Activated CD8-positive, alpha-beta memory T cell treated with anti-CD3 and anti-CD28 coated beads for 4 hours (primary cell): ENCODE measurements at places on chromosomes 2 and 18.

GRCh38 chr18:64713284-64713683 lies 564.4 kb upstream of the LINC00305 start:
- no peak for DNase-seq

DNA sequence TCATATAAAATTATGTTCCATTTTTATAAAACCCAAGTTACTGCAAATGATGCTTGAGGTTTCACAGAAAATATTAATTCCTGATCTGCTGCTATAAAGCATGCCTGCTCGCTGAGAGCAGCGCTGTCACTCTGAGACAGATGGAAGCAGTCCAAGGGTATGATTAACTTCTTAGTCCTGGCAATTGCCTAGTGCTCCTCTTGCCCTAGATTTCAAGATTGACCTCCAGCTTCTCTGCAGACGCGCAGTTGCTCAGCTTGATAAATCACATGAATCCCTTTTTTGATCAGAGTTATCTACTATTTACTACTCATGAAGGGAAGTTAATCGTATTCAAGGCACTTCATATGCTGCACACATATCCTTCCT lies 154.6 kb upstream of the REV1 start:
- no peak for DNase-seq

GRCh38 chr2:96097951-96098823 lies 18.2 kb downstream of the ADRA2B start:
- no peak for DNase-seq

- no peak for DNase-seq
Measured at GRCh38 chr2:196130039-196130825, 41.1 kb downstream of the STK17B start.

DNA sequence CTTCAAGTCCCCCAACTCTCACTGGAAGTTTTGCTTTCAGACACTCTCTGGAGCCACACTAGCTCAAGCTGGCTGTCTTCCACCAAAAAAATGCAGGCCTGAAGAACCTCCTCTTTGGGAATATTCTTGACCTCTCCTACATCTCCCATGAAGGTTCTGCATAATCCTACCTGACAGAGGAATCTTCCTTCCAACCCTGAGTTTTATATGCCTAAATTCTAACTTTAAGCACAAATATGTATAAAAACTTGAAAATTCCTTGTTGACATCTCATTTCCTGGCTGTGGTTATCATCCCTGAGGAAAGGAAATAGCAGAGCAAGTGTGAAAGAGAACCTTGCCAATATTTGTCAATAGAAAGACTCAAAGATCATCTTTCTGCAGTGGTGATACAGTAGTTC lies 249.0 kb downstream of the LPIN1 start:
- DNase-seq: no peak

- DNase-seq: no peak
Measured at GRCh38 chr2:216572582-216573578, 60.3 kb upstream of the IGFBP2 start.

DNA sequence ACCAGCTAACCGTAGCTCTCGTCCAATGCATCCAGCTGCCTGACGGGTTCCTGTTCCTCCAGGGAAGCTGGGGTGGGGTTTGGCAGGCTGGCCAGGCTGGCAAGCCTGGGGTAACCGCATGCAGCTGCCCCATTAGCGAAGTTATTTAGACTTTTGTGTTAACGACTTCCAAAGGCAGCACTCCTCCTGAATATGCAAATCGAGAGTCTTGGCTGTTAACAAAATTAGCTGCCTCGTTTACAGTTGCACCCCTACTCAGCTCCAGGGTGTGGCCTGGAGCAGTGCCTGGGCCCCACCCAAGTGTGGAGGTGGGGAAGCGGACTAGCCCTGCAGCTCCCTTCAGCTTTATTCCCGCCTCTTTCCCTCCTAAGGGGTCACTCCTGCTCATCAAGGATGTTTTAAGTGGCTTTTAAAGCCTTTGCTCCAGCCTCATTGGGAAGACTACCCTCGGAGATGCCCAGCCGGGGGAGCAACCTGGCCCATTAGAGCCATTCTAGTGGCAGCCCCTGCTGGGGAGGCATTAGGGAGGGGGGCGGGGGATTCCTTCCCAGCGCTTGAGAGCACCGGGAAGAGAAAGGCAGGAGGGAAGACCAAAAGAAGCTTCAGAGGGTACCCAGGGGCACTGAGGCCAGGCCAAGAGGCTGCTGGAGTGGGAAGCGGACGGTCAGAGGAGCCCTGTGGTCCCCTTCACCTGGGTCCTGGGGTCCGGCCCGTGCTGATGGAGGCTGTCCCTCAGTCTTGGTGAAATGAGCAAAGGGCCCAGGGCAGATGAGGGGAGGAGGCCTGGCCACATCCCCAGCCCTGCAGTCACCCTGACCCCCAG lies 204.1 kb downstream of the CELF4 start:
- no peak for DNase-seq

DNA sequence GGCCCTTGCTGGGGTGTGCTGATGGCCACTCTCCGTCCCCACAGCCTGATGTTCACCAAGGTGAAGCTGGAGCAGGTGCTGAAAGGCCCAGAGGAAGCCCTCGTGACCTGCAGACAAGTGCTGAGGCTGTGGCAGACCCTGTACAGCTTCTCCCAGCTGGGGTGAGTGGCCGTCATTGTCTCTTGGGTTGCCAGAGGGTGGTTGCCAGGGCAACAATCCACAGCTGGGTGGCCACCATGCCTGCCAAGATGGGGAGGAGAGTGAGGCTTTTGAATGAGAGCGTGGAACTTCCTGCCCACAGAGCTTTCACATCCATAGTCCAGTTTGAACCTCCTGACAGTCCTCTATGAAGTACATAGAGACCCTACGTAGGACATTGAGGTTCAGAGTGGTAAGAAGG lies 108.8 kb downstream of the STPG4 start:
- no peak for DNase-seq

GRCh38 chr18:36811955-36812354 lies 16.8 kb downstream of the TPGS2 start:
- no peak for DNase-seq

DNA sequence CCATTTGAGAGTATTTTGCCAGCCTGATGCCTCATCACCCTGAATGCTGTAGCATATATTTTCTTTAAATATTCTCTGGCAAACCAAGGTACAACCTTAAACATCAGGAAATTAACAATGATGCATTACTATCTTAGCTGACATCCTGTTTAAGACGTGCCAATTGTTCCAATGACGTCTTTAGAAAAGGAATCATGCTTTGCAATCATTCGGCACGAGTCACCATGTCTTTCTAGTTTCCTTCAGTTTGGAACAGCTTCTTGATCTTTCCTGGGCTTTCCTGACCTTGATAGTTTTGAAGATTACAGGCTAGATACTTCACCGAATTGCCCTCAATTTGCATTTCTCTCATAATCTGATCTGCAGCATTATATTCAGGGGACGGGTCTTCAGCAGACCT lies 88.2 kb upstream of the GLI2 start:
- no peak for DNase-seq

DNA sequence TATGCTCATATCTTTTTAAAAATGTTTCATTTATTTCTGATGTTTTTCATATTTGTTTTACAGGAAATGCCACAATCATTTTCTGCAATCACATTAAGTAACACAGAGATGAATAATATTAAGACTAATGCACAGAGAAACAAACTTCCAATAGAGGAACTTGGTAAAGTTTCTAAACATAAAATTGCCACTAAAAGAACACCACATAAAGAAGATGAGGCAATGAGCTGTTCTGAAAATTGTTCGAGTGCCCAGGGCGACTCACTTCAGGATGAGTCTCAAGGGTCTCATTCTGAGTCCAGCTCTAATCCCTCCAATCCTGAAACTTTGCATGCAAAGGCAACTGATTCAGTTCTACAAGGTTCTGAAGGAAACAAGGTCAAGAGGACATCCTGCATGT lies 70.4 kb downstream of the APLF start:
- no peak for DNase-seq

- no peak for DNase-seq
Measured at GRCh38 chr2:199662255-199662654, 188.7 kb downstream of the FTCDNL1 start.

- DNase-seq: no peak
Measured at GRCh38 chr2:223523551-223524001, 78.6 kb downstream of the SCG2 start.

GRCh38 chr2:218743068-218743467 lies 32.4 kb downstream of the TTLL4 start:
- DNase-seq: no peak

DNA sequence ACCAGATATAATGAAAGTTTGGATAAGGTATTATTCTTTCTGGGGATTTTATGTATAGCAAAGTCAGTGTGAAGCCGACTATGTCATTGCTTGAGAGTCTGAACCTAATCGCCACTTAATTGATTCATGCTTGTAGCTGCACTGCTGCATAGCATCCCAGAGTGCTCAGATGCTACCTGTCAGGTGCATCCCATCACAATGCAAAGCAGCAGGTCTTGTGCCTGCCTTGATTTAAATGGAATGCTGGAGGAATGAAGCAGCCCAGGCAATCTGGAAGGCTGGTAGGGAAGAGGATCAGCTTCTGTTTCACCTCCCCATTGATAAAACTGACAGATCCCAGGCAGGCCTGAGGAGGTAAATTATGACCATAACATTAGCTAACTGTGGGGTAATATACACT lies 40.4 kb upstream of the ATIC start:
- no peak for DNase-seq

GRCh38 chr2:161172901-161173540 lies 12.8 kb downstream of the TANK start:
- DNase-seq: no peak

GRCh38 chr18:422966-423365 lies 77.5 kb downstream of the COLEC12 start:
- no peak for DNase-seq

- DNase-seq: no peak
Measured at GRCh38 chr18:25805939-25806338, 284.5 kb downstream of the SS18 start.

- no peak for DNase-seq
Measured at GRCh38 chr2:72995430-72996116, 75.9 kb downstream of the SFXN5 start.

DNA sequence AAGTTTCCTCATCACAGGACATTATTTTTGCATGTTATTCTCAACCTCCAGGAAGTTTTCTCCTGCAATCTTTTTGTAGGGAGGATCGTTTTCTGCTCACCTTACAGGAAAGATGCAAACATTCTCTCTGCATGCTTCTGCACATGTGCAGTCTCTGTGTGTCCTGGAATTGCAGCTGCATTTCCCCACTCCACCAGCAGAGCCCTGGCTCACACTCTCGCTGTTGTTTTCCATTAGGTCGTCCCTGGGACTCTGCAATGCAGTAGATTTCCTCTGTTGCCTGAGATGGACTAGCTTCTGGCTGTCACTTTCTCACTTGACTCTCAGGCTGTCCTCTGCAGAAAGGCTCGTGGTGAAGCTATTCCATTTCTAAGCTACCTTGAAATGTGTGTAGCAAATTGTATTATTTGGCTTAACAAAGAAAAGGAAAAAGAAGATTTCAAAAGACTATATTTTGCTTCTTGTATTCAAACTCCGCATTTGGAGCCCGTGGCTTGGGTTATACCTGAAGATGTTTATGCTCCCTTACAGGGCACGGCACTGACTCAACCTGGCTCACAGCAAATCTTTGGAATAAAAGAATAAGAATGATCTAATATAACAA lies 346.7 kb downstream of the RAD51AP2 start:
- DNase-seq: no peak

GRCh38 chr18:75409806-75410205 lies 17.7 kb downstream of the SMIM21 start:
- DNase-seq: no peak

DNA sequence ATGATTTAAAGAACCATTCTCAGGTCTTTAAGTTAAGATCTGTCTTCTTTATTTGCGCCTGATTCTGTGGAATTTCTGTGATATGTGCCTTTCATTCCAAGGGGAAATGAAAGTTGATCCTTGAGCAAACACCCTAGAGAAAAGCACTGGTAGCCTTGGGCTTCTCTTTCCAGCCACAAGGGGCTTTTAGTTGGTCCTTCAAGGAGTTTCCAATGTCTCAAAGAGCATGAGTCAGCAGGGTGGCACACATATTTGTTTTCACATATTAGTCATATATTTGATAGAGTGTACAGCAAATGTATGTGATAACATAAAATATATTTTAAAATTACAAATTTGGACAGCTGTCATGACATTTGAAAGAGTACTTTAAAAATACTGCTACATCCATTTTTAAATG lies 339.5 kb downstream of the TXNL1 start:
- DNase-seq: no peak

DNA sequence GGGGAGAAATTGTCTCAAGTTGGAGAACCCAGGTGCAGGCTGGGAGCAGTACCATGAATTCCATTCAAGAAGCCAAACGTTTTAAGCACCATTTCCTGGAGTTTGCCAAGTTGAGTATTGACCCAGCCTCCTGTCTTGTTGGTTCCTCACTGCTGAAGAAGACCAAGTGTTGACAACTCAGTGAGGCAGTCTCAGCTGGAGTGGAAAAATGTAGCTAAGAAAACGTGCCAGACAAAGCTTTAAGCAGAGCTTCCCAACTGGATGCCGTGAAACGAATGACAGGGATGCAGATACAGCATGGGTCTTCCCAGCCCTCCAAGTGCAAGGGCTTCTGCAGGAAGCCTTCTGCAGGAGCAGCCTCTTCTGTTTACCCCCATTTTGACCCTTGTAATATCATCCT lies 778 bp upstream of the INPP1 start:
- no peak for DNase-seq

- no peak for DNase-seq
Measured at GRCh38 chr18:48002933-48003365, 72.5 kb upstream of the SMAD2 start.

- DNase-seq: no peak
Measured at GRCh38 chr2:206935991-206936842, 3.1 kb upstream of the CPO start.

- DNase-seq: no peak
Measured at GRCh38 chr18:9905401-9905922, 8.4 kb upstream of the VAPA start.

DNA sequence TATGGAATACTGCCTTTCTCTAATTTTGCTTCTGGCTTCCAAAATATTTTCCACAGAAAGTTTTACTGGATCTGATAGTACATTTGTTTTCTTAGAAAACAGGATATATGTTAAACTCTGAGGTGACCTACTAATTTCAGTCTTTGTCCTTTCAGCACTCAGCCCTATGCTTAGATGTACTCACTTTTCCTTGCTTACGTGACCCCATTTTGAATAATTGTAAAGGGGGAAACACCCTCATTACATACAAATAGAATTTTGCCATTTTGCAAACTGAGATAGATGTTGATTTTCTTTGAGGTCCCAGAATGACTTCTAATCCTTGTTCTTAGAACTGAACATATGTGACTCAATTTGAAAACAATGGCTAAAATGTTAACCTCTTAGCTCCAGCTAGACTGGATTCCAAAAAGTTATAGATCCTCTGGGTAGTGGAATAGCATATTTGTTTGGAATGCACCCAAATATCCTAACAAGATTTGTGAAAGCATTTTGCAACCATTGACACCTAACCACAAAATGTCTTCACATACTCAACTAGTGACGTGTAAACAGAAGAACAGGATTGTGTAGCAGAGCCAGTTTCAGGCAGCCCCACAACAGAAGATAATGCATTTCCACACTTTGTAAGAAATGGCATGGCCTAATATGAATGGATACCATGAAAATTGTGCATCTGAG lies 44.8 kb upstream of the EHBP1 start:
- no peak for DNase-seq

DNA sequence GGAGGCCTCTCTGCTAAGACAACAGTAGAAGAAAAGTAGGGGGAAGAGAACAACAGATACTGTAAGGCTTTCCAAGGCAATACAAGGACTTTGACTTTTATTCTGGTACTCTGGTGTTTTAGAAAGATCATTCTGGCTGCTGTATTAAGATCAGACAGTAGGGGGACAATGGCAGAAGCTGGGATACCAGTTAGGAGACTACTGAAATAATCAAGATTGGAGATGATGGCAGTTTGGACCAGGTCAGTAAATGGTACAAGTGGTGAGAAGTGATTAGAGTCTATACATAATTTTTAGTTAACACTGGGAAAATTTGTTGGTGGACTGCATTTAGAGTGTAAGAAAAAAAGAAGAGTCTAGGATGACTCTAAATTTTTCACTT lies 139.7 kb downstream of the ROCK1 start:
- no peak for DNase-seq
